IPS-NIHi11 (cell line): ENCODE measurements at places on chromosomes 1 and 21.

DNA sequence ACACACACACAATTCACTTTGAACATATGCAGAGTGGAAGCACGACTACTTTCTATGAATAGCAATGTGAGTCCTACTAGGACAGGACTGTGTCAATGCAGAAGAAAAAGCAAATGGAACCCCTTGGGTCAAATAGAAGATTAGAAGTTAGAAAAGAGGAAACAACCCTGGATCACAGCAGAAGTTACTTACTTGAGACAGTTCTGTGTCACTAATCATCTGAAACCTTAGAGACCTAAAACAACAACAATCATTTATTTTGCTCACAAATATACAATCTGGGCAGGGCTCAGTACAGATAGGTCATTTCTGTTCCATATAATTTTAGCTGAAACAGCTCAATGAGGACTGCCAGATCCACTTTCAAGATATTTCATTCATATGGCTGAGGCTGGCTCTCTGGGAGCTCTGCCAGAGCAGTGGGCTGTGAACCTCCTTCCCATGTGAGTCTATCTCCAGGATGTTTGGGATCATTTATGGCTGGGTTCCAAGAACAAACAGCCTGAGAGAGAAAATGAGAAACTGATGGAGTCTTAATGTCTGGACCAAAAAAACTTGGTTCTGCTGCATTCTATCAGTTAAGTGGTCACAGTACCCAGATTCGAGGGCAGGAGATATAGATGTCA is 42.5 kb upstream of the IL10 start:
- DNase-seq: no peak

DNA sequence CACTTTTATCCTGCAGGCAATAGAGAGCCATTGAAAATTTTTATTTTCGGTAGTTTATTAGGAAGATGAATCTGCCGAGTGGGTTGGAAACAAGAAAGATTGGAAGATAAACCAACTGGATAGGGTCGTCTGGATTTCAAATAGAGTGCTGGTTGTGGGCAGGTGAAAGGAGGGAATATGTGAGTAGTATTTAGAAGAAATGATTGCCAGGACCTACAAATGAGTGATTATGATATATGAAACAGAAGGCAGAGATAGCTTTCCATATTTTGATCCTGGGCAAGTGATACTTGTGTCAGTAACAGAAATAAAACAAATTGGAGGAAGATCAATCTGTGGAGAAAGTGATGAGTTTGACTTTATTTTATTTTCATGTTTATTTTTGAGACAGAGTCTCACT is 2.5 kb downstream of the CNIH4 start:
- no peak for DNase-seq

- peak; percentile 77 for DNase-seq
Measured at GRCh38 chr1:16048573-16049189, 5.1 kb downstream of the CLCNKB start.

DNA sequence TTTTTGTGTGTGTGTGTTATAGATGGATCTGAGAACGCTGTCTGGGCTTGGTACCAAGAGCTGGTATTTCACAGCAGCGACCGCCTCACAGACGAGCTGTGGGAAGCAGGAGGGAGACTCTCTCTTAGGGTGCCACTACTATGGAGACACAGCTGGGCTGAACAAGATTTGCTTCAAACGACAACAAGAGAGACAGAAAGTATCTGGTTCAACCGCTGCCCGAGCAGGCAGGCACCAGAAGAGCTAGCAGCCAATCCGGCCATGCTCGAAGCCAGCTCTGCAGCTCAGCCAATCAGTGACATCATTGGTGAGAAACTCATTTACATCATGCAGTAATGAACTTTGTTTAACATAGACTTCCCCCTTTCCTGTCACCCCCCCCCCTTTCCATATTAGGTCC is 341.3 kb downstream of the USP25 start:
- DNase-seq: no peak

GRCh38 chr1:86380257-86380861 is 15.8 kb downstream of the ODF2L start:
- peak; percentile 61 for DNase-seq

DNA sequence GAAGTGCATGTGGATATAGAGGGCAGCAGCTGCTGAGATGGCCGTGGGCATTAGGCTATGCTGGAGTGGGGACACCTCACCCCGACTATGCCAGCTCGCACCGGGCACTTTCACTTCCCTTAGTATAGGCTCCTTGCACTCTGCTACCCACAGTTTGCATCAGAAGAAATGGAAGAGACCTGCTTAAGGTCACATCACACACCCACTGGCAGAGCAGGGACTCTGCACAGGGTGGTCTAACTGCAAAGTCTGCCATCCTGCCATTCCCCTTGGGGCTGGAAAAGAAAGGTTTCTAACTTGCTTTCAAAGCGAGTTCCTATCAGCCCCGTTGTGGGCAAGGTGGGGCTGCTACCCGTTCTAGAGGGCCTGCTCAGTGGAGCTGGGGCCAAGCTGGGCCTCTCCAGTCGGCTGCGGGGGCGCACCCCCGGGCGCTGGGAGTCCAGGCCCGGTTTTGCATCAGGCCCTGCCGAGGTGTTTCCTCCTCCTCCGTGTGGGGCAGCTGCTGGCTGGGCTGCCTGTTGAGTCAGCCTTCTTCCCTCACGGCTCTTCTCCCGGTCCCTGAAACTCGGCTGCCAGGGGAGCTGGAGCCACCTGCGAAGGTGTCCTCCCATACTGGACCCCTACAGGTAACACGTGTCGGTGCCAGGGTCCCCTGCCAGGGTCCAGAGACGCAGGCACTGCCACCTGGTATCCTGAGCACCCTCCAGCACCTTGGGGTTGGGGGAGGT is at the start of gene SYTL1:
TSS of gene SYTL1 (plus strand) at position 498 of the 728 bp plus-strand sequence. CDS start 3,313 bp downstream, outside the sequence.
- peak; percentile 88 for DNase-seq

DNA sequence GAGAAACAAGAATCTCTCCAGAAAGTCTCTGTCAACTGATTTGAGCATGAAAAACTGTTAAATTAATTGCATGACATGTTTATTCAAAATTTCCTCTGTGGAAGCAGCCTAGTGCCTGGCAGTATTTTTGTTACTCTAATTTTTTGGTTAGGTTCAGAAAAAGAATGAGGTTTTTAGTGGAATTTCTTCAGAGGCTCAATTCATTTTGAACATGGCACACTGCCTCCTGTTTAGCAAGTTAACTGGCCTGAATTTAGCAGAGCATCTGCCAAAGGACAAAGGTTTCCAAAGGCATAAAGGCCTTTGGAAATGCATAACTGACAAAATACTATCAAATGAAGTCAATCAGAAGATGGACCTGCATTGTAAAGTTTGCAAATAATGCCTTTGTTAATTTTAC is 1326.5 kb downstream of the PLA2G4A start:
- no peak for DNase-seq

DNA sequence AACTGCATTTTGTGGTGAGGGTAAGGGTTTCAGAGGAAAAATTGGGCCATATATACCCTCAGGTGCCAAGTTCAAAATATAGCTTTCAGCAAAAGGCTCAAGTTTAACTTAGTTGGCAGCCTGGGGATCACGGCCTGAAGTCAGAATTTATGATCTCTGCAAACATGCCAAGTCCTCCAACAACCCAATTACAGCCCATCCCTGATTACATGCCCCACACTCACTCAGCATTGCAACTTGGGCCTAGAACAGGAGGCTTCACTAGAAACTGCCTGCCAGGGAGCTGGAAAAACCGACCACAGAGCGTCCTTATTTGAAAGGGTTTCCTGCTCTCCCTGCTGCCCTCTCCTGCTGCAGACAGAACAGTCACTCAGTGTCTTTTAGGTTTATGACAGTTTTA is 12.4 kb downstream of the FYB2 start:
- DNase-seq: no peak

DNA sequence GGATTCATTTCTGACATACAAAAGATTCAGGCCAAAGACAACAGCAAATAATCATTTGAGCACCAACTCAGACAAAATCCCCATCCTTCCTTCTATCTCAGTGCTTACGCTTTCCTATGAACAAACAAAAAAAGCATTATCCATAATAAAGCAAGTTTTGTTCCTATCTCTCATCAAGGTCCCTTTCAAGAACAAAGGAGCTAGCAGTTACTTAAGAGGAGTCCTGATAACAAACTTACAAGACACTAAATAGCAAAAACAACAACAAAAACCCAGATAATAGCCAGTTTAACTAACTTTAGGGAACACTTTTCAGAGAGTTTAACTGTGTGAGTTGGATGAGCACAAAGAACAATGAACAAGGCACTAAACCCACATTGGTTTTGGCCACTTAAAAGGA is 10.5 kb downstream of the EVI5 start:
- DNase-seq: no peak

DNA sequence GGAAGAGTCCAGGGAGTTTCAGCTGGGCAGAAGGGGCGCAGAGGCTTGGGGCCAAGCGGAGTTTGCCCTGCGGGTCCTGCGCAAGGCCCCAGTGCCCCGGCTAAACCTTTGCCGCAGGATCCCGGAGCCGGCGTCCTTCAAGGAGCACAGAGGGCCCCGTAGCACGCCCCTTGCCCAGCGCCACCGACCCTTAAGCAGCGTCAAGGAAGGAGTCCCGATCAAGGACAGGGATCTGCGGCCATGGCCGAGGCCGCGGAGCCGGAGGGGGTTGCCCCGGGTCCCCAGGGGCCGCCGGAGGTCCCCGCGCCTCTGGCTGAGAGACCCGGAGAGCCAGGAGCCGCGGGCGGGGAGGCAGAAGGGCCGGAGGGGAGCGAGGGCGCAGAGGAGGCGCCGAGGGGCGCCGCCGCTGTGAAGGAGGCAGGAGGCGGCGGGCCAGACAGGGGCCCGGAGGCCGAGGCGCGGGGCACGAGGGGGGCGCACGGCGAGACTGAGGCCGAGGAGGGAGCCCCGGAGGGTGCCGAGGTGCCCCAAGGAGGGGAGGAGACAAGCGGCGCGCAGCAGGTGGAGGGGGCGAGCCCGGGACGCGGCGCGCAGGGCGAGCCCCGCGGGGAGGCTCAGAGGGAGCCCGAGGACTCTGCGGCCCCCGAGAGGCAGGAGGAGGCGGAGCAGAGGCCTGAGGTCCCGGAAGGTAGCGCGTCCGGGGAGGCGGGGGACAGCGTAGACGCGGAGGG is 520 bp downstream of the CLIC6 start:
- DNase-seq: peak; percentile 45

DNA sequence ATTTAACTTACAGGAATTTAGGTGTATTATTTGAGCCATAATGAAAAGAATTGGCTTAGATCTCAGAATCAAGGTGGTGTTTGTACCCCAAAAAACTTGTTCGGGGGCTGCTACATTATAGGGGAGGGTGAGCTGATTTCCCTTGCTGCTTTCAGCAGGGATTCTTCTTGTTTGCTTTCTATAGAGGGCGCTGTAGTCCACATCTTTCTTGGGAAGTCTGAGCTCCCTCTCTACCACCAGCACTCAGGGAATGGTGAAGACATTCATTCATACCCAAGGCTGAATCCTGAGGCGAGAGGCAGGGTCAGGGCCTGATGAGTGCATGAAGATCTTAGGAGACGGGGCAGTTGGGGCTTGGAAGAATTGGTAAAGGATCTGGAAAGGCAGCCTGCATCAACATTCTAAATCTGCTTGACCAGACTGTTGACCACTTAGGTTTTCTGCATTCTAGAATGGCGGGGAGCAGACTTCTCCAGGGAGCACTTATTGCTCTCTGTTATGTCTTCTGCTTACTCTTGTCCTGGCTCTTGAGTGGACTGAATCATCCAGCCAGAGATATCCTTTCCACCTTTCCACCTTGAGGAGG is 18.9 kb downstream of the SPATA46 start:
- peak; percentile 73 for DNase-seq

- DNase-seq: no peak
Measured at GRCh38 chr1:227548119-227548397, 15.3 kb upstream of the ZNF678 start.

- DNase-seq: no peak
Measured at GRCh38 chr1:236158719-236159118, 16.4 kb downstream of the GPR137B start.

- peak; percentile 22 for DNase-seq
Measured at GRCh38 chr21:31293986-31294385, 50.1 kb downstream of the TIAM1 start.

DNA sequence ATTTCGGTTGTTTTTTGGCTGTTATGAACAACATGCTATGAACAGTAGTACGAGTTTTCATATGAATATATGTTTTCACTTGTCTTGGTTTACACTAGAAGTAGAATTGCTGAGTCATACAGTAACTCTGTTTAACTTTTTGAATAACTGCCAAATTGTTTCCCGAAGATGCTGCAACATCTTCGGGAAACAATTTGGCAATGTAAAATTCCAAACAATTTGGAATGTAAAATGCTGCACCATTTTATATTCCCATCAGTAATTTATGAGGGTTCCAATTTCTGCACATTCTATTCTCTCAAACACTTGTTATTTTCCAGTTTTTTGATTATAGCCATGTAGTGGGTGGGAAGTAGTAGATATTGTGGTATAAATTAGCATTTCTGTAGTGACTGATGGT is 11.6 kb downstream of the PCBP3 start:
- no peak for DNase-seq

GRCh38 chr1:117739504-117739903 is 133.7 kb downstream of the TENT5C start:
- no peak for DNase-seq
